CD4-positive, alpha-beta T cell treated with Interleukin-15 for 4 hours (primary cell): ENCODE measurements at places on chromosomes 6 and 20.

GRCh38 chr6:154380741-154381140, 24.1 kb upstream of the IPCEF1 start:
- no peak for DNase-seq

DNA sequence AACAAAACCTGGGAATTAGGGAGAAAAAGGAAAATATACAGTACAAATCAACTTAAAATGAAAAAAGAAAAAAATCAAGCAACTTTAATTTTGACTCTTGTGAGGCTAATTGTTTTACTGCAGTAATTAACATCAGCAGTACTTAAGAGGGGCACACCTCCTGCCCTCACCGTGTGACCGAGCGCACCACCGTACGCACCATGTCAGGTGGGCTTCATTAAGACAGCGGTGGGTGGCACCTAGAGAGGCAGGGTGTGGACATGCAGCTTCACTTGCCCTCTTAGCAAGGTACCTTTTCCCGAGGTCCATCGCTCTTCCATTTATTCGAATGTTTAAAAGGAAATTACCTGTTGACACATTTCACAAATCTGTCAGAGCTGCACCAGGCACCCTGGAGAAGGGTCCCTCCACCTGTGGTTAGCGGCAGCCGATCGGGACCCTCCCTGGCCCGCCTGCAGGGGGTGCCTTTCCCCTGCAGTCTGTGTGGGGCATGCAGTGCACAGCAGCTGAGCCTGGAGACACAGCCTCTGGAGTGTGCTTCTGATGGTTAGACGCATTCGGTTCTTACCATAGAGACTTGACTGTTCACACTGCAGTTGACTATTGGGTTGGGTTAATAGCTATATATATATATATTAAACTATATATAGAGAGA, 184.1 kb downstream of the TMEM242 start:
- no peak for DNase-seq

- no peak for DNase-seq
Observed at GRCh38 chr6:66662721-66663507, 955.9 kb upstream of the EYS start.

DNA sequence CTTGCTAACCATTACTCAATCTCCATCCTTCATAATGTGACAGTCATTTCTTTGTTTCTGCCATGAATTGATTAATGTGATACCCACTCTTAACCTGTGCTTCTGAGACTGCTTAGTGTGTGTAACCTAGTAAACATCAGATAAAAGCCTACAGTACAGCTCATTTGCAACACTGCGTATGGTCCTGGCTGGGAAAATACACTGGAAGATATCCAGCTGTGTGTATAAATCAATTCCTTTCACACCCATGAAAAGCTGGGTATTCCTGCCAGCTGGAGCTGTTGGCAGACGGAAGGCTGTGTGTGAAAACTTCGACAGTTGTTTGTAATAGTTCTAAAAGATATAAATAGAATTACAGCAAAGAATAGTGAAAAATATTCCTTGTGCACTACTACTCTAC, 509.2 kb downstream of the FRK start:
- DNase-seq = no peak

DNA sequence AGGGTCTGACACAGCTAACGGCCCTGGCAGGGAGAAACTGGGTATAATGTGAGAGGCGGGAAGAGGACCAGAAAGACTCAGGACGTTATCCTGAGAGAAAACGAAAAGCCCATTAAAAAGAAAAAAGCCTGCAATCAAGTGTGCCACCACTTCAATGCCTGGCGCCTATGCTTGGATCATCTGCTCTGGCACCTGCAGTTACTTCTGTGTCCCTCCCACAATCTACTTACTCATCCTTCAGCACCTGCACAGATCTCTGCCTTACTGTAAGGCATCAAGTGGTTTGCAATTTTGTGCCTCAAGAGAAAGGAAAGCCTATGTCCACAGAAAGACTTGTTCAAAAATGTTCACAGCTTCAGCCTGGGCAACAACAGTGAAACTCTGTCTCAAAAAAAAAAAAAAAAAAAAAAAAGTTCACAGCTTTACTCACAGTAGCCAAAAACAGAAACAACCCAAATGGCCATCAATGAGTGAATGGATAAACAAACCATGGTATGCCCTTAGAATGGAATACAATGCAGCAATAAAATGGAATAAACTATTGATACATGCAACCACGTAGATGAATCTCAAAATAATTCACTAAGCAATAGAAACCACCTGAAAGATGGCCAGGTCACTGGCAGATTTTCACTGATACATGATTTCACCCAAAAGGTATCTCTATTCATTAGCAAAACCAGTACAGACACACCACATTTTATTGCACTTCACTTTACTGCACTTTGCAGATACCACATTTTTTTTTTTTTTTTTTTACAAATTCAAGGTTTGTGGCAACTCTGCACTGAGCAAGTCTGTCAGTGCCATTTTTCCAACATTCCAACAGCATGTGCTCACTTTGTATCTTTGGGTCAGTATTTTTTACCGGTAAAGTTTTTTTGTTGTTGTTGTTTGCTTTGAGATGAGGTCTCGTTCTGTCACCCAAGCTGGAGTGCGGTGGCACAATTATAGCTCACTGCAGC, 48.6 kb downstream of the ABHD12 start:
- no peak for DNase-seq

DNA sequence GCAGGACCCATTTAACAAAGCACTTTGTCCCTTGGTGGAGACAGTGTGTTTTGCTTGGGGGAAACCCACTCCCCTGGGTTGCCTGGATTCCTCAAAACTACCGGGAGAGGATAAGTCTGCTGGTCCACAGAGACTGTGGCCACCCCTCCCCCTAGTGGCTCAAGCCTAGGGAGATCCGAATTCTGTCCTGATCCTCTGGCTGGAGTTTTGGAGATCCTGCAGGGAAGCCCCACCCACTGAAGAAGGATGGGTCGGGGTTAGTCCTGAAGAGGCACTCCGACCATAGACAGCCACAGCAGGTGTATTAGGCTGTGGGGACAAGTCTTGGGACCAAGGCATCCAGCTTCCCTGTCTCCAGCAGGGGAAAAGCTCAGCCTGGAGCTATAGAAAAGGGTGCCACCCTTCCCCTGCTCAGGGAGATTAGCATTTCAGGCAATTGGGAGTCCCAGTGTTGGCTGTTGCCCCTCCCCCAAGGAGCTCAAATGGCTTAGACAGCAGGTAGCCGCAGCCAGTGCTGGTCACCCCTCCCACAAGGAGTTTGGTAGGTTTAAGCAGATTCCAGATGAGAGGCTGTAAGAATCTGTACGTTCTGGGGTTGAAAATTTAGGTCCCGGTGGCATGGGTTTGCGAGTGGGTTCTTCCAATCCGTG, 750.0 kb downstream of the TBC1D32 start:
- no peak for DNase-seq

- DNase-seq = no peak
Observed at GRCh38 chr6:75262716-75263400, 19.3 kb upstream of the COX7A2 start.

GRCh38 chr6:120198033-120198432, 848.5 kb upstream of the MAN1A1 start:
- DNase-seq = no peak

GRCh38 chr20:17939622-17940223, 28.9 kb downstream of the SNX5 start:
- DNase-seq = no peak

DNA sequence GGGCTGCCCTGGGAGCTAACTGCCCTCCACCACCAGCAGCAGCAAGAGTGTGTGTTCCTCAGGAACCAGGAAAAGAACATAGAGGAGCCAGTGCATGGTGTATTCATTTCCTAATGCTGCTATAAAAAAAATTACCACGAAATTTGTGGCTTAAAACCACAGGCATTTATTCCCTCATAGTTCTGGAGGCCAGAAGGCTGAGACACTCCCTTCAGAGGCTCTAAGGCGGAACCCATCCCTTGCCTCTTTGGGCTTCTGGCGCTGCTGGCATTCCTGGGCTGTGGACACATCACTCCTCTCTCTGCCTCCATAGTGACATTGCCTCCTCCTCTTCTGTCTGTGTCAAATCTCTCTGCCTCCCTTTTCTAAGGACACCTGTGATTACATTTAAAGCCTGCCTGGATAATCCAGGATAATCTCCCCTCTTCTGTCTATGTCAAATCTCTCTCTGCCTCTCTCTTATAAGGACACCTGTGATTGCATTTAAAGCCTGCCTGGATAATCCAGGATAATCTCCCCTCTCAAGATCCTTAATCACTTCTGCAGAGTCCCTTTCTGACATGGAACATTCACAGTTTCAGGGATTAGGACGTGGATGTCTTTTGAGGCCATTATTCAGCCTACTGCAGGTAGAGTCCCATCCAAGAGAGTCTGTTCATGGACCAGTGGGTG, 54.7 kb downstream of the NDUFAF5 start:
- DNase-seq = no peak

DNA sequence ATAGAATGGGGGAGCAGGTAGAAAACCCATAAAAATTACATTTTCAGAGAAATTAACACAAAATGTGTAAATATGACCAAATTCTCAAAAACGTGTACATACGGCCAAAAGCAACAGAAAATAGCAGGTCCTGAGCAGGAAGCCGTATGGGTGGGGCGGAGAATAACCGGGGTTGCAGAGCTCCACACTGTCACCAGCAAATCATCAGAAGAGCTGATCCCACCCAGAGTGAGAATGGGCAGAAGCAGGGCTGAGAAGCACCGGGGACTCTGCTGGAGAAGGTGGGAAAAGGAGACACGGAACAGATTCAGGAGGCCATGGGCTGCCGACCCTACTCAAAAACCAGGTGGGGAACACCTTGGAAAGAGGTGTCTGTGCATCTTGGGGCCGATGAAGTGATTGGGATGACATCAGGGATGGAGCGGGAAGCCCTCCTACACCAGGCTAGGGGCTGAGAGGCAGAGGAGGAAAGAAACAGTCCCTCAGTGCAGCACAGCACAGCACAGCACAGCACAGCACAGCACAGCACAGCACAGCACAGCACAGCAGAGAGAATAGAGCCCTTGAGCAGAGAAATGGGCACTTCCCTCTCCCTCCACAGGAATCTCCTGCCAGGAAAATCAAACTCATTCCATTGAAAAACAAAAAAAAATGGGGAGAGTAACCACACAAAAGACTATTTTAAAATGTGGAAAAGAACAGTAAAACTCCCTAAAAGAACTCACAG, 22.3 kb downstream of the STX7 start:
- no peak for DNase-seq

GRCh38 chr6:148790817-148791216, 44.0 kb downstream of the UST start:
- no peak for DNase-seq
